ENCODE measurements at places on chromosomes 4 and X. TPM values are rescaled to one million over a fixed set of nuclear protein-coding genes. Genes with fewer than 3 reads are reported as not detected.
A peak's percentile ranks its signal among the peaks of the same experiment; 100 is the strongest.

GRCh38 chr4:37882665-37883296 lies 8.1 kb upstream of the TBC1D1 start:
- H3K27me3 ChIP-seq, result no peaks in the 10 kb centered on the region
- peak; percentile 65 for DNase-seq
- peak overlapping the region; percentile 35 for H3K27ac ChIP-seq

DNA sequence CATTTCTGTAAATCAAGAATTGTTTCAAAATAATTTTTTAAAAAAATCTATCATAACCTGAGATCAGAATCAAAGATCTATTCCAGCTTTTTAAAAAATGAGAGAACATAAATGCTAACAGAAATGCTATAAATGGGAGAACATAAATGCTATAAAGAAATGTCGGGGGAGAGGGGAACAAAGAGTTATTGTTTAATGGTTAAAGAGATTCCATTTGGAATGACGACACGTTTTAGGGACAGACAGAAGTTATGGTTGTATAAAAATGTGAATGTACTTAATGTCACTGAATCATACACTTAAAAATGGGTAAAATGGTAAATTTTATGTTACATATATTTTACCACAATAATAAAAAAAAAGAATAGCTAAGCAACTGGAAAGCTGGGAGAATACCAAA lies 127.1 kb downstream of the ATRX start:
- H3K4me1 ChIP-seq, result no peaks in the 10 kb centered on the region
- no peak overlapping the region for H3K4me3 ChIP-seq
- no peaks in the 10 kb centered on the region for H3K27me3 ChIP-seq
- no peak for DNase-seq

The OCIAD2 gene
- 94.1 TPM for total RNA-seq

GRCh38 chrX:14398725-14399124 lies 130.6 kb upstream of the GLRA2 start:
- H3K4me3 ChIP-seq, result no peak overlapping the region
- no peaks in the 10 kb centered on the region for H3K27me3 ChIP-seq
- DNase-seq, result peak; percentile 78
- H3K36me3 ChIP-seq, result peaks cover 6% of the 10 kb centered on the region

DNA sequence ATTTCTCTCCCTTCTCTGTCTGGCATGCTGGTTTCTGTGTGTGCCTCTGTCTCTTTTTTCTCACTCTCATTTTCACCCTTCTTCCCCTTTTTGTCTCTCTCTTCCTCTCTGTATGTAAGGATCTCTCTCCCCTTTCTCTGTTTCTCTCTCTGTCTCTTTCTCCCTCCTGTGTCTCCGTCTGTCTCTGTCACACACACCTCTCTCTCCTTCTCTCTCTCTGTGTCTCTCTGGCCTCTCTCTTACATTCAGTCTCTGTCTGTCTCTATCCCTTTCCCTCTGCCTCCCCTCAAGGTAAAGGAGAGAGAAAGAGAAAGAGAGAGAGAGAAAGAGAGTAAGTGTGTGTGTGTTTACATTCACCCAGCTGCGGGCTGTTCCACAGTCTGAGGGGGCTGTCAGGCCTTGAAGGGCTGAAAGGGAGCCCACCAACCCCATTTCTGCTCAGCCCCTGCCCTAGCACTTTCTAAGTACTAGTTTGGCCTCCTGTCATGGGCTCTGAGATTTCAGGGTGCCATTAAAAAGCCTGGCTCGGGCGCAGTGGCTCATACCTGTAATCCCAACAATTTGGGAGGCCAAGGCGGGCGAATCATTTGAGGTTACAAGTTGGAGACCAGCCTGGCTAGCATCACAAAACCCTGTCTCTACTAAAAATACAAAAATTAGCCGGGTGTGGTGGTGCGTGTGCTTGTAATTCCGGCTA lies 9.6 kb upstream of the TSPYL2 start:
- H3K4me3 ChIP-seq, result peak overlapping the region; percentile 38
- no peaks in the 10 kb centered on the region for H3K36me3 ChIP-seq
- peaks cover 67% of the 10 kb centered on the region for H3K27me3 ChIP-seq
- peaks cover 13% of the 10 kb centered on the region for H3K4me1 ChIP-seq

DNA sequence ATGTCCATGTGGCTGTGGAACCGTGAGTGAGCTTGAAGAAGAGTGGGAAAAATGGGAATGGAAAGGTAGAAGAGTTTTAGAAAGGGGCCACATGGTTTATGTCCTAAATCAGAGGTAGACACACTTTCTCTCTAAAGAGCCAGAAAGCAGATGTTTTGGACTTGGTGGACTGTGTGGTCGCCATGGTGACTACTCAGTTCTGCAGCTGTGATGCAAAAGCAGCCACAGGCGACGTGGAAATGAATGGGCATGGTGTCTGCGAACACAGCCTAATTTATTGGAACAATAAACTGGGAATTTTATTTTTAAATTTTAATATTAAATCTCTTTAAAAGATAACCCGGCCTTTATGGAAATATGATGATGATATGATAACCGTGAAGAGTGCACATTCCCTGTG lies 386.0 kb upstream of the FAT1 start:
- H3K4me3 ChIP-seq, result no peak overlapping the region
- no peak overlapping the region for H3K27ac ChIP-seq
- no peaks in the 10 kb centered on the region for H3K27me3 ChIP-seq
- H3K36me3 ChIP-seq, result no peaks in the 10 kb centered on the region
- H3K4me1 ChIP-seq, result no peaks in the 10 kb centered on the region

- peaks cover 11% of the 10 kb centered on the region for H3K36me3 ChIP-seq
- no peak overlapping the region for H3K27ac ChIP-seq
- H3K27me3 ChIP-seq, result no peaks in the 10 kb centered on the region
- H3K4me1 ChIP-seq, result peaks cover 12% of the 10 kb centered on the region
- DNase-seq, result no peak
Observed at GRCh38 chr4:151646322-151646721, 114.5 kb downstream of the GATB start.

GRCh38 chr4:125489952-125490690 lies 175.4 kb downstream of the FAT4 start:
- H3K36me3 ChIP-seq, result peaks cover 21% of the 10 kb centered on the region
- no peak overlapping the region for H3K27ac ChIP-seq
- no peak overlapping the region for H3K4me3 ChIP-seq
- DNase-seq, result no peak
- no peaks in the 10 kb centered on the region for H3K4me1 ChIP-seq

- H3K4me3 ChIP-seq, result no peak overlapping the region
- no peaks in the 10 kb centered on the region for H3K4me1 ChIP-seq
- peak overlapping the region; percentile 11 for H3K27ac ChIP-seq
- no peak for DNase-seq
- H3K36me3 ChIP-seq, result no peaks in the 10 kb centered on the region
Observed at GRCh38 chr4:109184491-109184961, 117.9 kb downstream of the COL25A1 start.

- H3K36me3 ChIP-seq, result peaks cover 27% of the 10 kb centered on the region
- peak overlapping the region; percentile 75 for H3K27ac ChIP-seq
- DNase-seq, result peak; percentile 42
- H3K4me1 ChIP-seq, result peaks cover 32% of the 10 kb centered on the region
Observed at GRCh38 chr4:84878090-84878489, 88.4 kb downstream of the WDFY3 start.

DNA sequence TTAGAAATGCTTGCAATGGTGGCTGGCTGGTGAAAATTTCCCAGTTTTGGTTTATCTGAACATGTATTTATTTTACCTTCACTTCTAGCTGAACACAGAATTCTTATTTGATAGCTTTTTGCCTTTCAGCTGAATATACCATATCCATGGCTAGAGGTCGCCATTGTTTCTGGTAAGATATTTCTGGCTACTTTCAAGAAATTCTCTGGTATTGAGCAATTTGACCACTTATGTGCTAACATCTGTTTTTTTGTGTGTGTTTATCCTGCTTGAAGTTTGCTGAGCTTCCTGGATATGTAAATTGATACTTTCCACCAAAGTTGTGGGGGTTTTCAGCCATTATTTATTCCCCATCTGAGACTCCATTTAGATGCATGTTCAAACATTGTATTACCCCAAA lies 75.4 kb downstream of the FBXW7 start:
- no peak overlapping the region for H3K4me3 ChIP-seq
- peak overlapping the region; percentile 54 for H3K27ac ChIP-seq
- DNase-seq, result peak; percentile 80
- H3K4me1 ChIP-seq, result peaks cover 39% of the 10 kb centered on the region

DNA sequence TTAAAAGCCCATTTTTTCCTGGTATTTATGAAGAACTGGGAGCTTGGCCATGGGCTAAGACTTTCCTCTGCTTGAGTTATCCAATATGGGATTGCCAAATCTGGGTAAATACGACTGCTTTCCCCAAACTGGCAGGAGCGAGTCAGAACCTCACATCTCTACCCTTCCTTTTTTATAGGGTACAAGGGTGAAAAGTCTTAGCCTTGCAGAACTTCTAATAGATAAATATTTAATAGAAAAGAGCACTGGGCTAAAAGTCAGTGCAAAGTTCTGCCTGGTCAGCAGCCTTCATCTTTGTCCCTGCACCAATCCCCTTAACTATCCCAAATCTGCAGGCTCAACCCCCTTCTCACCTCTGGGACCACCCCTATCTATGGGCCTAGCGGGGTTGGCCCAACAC lies 61.6 kb upstream of the ACSL1 start:
- no peak overlapping the region for H3K4me3 ChIP-seq
- H3K36me3 ChIP-seq, result no peaks in the 10 kb centered on the region
- peaks cover 3% of the 10 kb centered on the region for H3K4me1 ChIP-seq
- peak; percentile 9 for DNase-seq

The SMIM31 gene
- total RNA-seq, result not detected

- H3K36me3 ChIP-seq, result no peaks in the 10 kb centered on the region
- no peaks in the 10 kb centered on the region for H3K27me3 ChIP-seq
- no peak overlapping the region for H3K4me3 ChIP-seq
Observed at GRCh38 chr4:81412946-81413495, 58.7 kb downstream of the RASGEF1B start.

DNA sequence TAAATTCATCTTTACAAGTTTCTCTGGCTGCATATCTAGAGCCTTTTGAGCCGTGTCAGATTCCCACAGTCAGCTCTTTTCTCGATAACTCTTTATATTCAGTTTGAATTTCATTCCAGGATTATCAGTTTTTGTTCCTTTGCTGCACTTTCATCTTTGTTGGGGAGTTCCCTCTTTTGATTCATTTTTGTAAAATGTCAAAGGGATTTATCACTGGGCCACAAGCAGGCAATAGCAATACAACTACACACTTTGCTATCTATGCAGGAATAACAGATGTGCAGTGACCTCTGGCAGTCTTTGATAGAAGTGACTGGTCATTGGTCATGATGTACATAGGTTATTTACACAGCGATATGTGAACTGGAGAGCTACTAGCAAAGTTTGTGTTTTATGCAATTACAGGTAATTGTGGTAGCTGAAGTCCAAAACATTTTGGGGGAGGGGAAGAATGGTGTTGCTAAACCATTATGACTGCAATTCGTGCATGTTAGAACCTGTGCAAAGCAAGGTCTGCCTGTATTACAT lies 43.8 kb downstream of the HPGDS start:
- H3K27me3 ChIP-seq, result no peaks in the 10 kb centered on the region
- peaks cover 9% of the 10 kb centered on the region for H3K36me3 ChIP-seq
- H3K27ac ChIP-seq, result peak overlapping the region; percentile 3
- H3K4me1 ChIP-seq, result peaks cover 16% of the 10 kb centered on the region
- H3K4me3 ChIP-seq, result no peak overlapping the region
- peak; percentile 70 for DNase-seq

GRCh38 chr4:45147866-45148265 lies 421.5 kb upstream of the GNPDA2 start:
- no peaks in the 10 kb centered on the region for H3K27me3 ChIP-seq
- H3K36me3 ChIP-seq, result no peaks in the 10 kb centered on the region
- H3K4me3 ChIP-seq, result peak overlapping the region; percentile 1
- peaks cover 20% of the 10 kb centered on the region for H3K4me1 ChIP-seq

The TASL gene
- total RNA-seq, result not detected

The CYBB gene
- total RNA-seq, result not detected

DNA sequence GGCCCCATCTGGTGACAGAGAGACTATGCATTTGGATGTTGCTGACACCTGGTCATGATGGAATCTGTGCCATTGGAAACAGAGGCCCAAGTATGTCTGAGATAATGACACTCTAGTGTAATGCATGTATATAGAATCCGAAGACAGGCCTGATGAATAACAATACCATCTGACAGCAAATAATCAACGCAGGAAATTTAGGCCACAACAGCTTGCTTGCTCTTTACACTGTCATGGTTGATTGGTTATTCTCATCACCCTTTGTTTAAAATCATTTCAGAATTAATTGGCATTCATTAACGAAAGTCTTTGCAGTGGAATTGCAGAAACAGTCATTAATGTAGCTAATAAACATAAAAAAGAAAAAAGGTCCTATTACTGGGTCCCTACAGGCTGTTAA lies 194.8 kb downstream of the AFF2 start:
- DNase-seq, result no peak
- no peaks in the 10 kb centered on the region for H3K36me3 ChIP-seq
- no peak overlapping the region for H3K27ac ChIP-seq
- no peaks in the 10 kb centered on the region for H3K27me3 ChIP-seq

The ZNF185 gene
- total RNA-seq, result 17.8 TPM

DNA sequence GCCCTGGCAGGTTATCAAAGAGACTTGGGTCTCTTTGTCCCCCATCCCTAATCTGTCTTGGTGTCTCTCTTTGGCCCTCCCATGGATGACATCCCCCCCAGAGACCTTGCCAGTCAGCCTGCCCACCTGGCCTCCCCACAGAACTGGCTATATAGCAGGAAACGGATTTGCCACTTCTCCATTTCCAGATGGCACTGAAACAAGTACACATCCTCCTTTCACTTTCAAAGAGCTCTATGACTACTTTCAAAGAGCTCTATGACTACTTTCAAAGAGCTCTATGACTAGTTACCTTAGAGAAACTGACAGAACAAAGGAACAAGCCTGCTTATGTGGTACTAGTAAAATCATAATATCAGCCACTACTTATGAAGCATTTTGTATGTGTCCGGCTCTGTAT lies 175.3 kb downstream of the MAML3 start:
- no peak overlapping the region for H3K27ac ChIP-seq
- H3K27me3 ChIP-seq, result no peaks in the 10 kb centered on the region
- H3K36me3 ChIP-seq, result no peaks in the 10 kb centered on the region
- H3K4me3 ChIP-seq, result no peak overlapping the region

DNA sequence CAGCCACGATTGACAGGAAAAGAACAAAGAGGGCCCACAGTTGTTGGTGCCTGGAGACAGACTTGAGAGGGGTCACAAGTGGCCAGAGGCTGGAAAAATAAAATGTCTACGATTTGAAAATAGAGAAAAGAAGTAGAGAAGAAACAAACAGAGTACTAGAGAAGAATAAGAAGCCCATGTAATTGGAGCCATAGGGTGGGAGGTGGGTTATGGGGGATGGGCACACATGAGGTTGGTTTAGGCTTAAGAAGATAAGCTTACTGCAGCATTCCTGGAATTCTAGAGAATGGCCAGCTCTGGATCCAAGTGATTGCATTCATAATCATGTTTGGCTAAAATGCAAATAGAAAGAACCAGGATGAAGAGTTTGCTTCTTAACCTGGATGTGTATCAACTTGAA lies 210.7 kb downstream of the MAML3 start:
- no peak for DNase-seq
- H3K36me3 ChIP-seq, result no peaks in the 10 kb centered on the region
- H3K4me1 ChIP-seq, result peaks cover 7% of the 10 kb centered on the region
- H3K4me3 ChIP-seq, result no peak overlapping the region
- no peaks in the 10 kb centered on the region for H3K27me3 ChIP-seq

DNA sequence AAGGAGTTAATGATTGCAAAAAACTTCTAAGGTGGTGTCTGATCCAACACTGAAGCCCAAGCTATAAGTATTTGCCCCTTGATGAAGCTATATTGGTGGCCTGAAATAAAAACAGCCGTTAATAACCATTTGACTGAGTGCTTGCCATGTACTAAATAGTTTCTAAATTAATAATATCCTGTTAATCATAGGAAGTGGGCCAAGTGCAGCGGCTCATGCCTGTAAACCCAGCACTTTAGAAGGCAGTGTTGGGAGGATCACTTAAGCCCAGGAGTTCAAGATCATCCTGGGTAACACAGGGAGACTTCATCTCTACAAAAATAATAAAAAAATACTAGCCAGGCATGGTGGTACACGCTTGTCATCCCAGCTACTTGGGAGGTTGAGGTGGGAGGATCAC lies 8.3 kb downstream of the NDP start:
- no peak overlapping the region for H3K4me3 ChIP-seq
- H3K27me3 ChIP-seq, result peaks cover 65% of the 10 kb centered on the region
- H3K4me1 ChIP-seq, result peaks cover 6% of the 10 kb centered on the region
- DNase-seq, result no peak
